ENCODE measurements at places on chromosomes 3 and 15.

DNA sequence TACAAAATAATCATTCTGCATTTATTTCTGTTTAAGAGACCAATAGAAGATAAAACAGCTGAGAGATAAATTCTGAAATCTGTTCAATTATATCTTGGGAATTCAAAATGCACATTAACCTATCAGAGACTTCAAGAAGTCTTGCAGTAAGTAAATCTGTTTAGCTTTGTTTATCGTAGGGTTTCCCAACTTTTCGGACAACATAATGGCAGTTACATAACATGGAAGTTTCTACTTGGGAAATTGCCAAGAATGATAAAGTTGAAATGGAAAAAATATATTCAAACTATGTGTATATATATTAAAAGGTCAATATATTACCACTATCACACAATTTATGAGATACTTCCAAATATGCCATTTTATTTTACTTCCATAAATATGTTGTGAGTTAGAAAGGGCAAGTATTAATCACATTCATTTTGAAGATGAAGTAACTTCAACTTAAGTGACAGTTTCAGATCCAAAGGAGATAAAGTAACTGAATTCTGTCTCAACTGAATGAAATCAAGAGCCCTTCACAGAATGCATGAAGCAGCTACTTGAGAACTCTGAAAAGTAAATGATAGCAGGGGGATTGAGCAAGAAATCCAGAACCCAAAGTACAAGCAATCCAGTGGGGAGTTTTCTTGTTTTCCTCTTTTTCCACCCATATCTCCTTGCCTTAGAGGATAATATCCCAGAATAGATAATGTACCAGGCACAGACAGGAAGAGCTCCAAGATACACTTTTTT is 108.8 kb downstream of the PLOD2 start:
- no peak for DNase-seq

DNA sequence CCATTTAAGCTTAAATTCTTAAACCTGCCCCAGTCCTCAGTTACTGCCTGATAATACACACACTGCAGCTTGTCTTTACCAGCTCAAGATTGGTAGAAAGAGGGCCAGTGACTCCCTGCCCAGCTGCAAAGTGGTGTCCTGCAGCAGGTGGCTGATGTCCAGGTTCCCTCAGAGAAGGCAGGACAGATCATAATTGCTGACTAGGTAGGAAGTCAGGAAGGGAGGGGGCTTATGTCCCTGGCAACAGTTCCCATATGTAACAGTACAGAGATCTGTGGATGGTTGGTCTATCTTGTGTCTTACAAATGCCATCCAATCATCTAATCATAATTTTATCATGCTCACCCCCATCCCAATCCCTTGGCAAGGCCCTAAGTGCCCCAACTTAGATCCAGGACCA is 492.1 kb upstream of the PPP2R3A start:
- DNase-seq = no peak

DNA sequence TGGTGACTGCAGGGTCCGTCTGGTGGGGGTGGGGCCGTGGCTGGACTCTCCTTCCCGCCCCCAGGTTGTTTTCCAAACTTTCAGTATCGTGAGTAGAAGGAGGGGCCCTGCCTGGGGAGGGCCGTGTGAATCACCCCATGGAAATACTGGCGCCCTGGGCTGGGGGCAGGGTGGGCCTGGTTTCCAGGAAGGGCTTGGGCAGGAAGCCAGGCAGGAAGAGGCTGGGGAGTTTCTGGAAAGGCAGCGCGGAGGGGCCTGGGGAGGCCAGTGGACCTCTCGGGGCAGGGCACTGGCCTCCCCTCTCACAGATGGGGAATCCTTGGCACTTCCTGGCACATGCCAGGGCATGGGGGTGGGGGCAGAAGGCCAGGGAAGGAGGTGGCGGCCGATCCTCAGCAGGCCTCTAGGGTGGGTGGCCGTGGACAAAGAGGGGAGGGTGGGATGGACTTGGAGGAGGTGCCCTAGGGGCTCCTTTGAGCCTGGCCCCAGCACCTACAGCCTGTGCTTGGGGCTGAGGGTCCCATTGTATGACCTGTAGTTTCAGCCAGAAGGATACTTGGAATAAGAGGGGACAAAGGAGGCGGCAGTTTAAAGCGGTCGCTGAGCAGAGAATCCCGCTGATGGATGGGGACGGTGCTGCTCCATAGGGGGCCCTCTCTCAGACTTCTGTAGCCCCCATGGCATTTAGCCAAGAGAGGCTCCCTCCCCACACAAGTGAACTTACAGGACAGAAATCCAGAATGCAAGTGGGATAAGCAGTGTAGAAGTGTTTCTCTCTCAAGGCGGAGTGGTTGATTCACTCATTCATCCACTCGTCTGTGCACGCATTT is 56.5 kb upstream of the GATA2 start:
- no peak for DNase-seq

DNA sequence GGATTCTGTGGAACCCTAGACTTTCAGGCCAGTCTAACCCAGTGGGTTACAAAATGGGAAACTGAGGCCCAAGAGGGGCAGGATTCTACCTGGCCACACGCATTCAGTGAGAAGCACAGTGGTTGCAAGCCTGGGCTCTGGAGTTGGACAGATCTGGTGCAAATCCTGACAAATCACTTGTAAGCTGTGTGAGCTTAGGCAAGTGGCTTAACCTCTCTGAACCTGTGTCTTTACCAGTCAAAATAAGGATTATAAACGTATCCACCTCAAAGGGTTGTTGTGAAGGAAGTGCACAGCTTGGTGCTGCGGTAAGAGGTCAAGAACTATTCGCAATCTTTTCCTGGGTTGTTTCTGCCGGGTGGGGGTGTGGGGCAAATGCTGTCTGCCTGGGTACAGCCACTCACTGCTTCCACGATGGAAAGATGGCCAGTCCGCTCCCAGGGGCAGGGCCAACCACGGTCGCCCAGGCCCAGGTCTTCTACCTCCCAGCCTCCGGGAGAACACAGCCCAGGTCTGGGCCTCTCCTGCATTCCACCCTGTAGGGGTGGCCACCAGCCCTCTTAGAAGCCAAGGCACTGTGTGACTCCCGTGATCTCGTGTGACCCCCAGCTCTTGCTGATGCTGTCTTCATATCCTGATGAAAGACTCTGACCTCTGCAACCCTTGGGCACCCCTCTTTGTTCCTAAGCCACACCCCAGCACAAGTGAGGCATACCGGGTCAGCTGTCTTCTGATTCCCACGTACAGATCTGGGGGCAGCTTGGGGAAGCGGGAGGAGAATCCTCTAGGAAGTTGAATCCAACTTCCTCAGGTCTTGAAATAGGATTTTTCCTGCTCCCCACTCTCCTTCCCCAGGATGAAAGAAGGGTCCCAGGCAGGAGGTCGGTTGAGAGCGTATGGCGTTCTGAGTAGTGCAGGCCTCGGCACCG is 1.5 kb downstream of the CHRNA3 start:
- DNase-seq = no peak

DNA sequence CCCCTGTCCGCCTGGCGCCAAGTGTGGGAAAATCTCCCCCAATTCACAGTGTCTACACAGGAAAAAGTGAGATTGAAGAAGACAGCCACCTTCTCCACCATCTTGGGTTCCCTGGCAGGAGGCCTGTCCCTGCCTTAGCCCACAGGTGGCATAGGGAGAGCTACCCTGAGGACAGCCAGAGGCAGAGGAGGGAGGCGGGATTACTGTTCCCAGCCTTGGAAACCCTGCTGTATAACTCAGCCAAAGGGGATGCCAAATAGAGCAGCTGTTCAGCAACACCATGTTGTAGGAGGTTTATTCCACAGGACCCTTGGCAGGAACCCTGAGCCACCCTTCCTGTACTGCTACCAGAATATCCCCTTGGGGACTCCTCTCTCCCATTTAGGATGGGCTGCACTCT is 54.8 kb downstream of the PAK2 start:
- no peak for DNase-seq

GRCh38 chr3:122394173-122394572 is 10.2 kb downstream of the FAM162A start:
- no peak for DNase-seq

GRCh38 chr3:24401811-24402185 is 92.9 kb downstream of the THRB start:
- no peak for DNase-seq

DNA sequence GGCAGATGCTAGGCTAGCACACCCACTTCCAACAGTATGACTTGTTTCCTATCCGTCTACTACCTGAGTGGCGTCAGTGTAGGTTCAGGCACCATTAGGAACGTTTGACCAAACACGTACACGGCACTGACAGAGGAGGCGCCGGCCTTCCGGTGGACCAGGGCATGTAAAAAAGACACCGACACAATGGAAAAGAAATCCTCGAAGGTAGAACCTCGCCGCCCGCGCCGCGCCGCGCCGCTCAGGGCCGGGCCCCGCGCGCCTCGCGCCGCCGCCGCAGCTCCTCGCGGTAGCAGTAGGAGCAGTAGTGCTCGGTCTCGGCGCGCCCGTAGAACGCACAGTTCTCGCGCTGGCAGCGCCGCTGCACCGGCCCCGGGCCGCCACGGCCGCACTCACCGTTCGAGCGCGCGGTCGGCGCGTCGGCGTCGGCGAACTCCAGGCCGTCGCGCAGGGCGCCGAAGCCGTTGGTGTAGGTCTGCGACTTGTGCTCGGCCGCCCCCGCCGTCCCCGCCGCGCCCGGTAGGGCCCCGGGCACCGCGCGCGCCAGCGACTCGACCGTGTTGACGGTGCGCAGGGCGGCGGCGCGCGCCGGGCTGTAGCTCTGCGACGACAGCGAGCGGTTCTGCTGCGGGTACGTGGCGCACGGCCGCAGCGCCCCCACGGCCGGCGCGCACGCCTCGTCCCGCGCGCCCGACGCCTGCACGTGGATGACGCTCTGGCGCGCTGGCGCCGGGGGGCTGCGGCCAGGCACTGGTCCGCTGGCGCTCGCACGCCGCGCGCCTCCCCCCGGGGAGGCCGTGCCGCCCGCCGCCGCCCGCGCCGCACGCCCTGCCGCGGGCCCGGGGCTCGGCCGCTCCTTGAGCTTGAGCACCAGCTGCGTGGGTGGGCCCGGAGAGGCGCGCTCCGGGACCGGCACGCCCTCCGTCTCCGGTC is 156.7 kb downstream of the KLF13 start:
- peak; percentile 39 for DNase-seq

- DNase-seq = no peak
Measured at GRCh38 chr3:170355738-170356595, 1.5 kb upstream of the SKIL start.

Data from stimulated activated CD4-positive, alpha-beta T cell treated with anti-CD3 and anti-CD28 coated beads, TNF-alpha, amount 100 ng/mL, for 48 hours (primary cell).